ENCODE measurements at places on chromosomes 7 and 10.

GRCh38 chr10:68109331-68109730, at the start of gene MYPN:
Gene MYPN, plus strand, starts transcription at chr10:68109488. Its CDS starts 11,951 bp downstream, at chr10:68121439.
- no peak for DNase-seq

DNA sequence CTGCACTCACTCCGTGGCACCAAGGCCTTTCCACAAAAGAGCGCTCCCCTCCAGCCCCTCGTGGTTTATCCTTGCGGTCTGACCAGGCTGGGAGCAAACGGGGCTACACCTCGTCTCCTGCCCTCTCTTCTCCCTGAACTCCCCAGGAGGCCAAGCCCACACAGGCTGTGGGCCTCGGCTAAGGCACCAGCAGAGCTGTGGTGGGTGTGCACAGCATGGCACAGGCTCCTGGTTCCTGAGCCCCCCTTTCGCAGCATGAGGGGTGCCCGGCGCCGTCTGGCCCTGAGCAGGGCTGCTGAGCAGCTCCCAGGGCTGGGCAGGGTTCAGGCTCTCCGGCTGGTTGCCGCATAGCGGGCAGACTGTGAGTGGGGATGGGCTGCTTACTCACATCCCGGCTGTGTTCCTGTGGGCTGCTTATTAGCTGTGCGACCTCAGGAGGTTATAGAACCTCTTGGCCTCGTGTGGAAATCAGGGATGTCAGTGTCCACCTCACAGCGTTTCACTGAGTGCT, 90.4 kb downstream of the ZMIZ1 start:
- no peak for DNase-seq

DNA sequence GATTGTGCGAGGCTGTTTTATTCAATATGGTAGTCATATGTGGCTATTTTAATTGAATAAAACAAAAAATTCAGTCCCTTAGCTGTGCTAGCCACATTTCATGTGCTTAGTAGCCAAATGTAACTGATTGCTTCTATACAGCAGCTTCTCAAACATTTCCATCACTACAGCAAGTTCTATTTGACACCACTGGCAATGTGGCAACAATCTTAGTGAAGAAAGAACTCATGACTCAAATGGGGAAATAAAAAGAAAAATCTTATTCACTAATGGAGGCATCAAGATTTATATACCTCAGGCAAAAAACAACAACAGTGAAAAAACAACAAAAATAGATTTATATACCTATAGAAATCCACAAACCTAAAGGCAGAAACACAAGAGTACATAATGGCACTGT, 17.9 kb downstream of the SEM1 start:
- DNase-seq = no peak

GRCh38 chr10:125840955-125841354, 17.6 kb downstream of the BCCIP start:
- no peak for DNase-seq

DNA sequence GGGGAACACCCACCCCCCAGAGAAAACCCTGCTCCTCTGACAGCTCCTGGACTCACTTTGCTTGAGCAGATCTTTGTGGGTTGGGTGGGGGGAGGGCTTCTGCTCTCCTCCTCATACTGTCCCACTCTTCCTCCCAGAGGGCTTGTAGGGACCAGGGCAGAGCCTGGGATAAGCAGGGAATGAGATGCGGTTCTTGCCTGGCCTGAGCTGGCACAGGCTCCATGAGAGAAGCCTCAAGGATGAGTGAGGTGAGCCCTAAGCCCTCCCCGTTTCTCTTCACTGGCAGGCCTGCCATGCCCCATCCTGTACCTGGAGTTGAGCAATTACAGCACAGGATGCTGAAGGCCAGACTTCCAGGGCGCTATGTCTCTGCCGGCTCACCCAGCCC, 134.7 kb downstream of the ADAM12 start:
- DNase-seq = no peak
